Epithelial cell of esophagus (primary cell): ENCODE measurements at places on chromosomes 4 and X.
A peak's percentile ranks its signal among the peaks of the same experiment; 100 is the strongest.

DNA sequence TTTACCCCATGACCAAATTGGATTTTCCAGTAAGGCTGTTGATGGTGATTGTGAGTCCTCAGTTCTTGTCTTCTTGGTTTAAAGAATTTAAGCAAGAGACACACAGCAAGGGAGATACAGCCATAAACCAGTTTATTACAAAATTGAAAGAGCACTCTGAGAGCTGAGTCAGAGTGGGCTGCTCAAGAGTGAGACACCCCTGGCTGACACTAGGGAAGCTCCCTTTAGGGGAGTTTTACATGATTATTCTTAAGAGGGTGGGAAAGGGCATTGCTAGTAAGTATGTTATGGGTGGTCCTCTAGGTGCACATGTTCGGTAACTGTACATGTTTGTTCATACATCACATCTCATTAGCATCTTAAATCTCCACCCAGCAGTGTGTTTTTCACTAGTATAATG, 18.8 kb upstream of the ZNF81 start:
- no peak for DNase-seq

DNA sequence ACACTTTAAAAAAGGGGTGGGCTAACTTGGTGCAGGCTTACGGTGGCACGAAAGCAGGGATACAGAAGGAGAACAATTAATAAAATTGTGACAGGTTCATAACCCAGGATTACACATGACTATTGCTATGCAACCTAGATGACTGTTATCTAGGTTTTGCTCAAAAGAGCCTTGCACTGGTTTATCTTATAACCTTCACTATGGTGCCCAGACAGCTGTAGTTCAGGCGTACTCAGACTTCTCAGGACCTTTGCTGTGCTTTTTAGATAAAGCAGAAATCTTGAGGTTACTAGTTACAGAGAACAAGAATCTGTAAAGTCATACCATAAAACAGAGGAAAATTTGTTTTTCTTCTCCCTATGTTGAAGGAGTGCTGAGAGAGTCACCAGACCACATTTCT, 44.4 kb downstream of the UGT2A3 start:
- no peak for DNase-seq

GRCh38 chrX:14899607-14900006, 26.4 kb downstream of the MOSPD2 start:
- peak; percentile 54 for DNase-seq

DNA sequence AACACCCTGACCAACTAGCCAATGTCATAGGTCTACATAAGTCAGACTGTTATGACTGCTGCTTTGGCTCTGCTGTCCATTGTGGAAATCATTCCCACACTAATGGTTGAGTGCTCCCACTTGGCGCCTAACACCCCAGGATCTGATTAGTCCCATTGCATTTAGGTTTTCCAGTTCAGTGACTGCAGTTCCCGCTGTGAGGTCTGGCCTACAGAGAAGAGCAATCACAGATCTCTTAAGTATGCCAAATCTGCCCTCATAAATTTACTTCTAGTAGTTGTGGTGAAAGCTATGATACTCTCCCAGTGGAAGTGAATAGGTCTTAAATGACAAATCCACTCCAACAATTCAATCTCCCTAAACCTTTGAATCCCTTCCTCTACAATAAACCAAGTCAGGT, 77.3 kb upstream of the IL2 start:
- no peak for DNase-seq

DNA sequence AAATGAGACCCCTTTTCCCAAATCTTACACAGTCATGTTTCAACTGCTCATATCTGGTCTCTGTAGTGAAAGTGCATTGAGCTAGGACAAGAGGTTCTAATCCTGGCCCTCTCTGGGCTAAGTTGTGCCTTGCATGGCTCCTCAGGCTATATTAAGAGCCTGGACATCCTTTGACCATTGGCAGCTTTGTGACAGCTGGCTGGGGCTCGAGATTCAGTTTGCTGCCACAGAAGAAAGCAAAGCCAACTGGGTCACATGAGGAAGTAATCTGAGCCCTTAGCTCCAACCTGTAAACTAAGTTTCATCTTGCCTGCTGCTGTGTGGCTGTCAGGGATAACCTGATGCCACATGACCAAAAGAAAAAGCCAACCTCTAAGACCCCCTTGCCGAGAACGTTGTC, 51.8 kb upstream of the JADE1 start:
- DNase-seq = no peak
